ENCODE measurements at places on chromosomes 6 and 20. TPM values are rescaled to one million over a fixed set of nuclear protein-coding genes. Genes with fewer than 3 reads are reported as not detected.

SSTR4 gene
- total RNA-seq = not detected

DLL1 gene
- 0.56 TPM for total RNA-seq

NFATC2 gene
- 41.1 TPM for total RNA-seq

FAM83C gene
- not detected for total RNA-seq

PPDPF gene
- total RNA-seq = 65.5 TPM

Measured in activated T-helper 17 cell treated with anti-CD3 and anti-CD28 coated beads, Interleukin-2, amount 50 U/mL, for 72 hours (primary cell).